ENCODE measurements at places on chromosomes 1 and 21. TPM values are rescaled to one million over a fixed set of nuclear protein-coding genes. Genes with fewer than 3 reads are reported as not detected.

PPFIA4 gene
- 14.9 TPM for polyA plus RNA-seq

SLC45A1 gene
- polyA plus RNA-seq = 3.4 TPM

APCS gene
- polyA plus RNA-seq = not detected

KIAA0040 gene
- polyA plus RNA-seq = 13.0 TPM

SV2A gene
- polyA plus RNA-seq = 7.8 TPM

MIS18A gene
- 26.9 TPM for polyA plus RNA-seq

RAP1GAP gene
- polyA plus RNA-seq = 16.6 TPM

EDN2 gene
- 0.51 TPM for polyA plus RNA-seq

CELA3B gene
- 0.29 TPM for polyA plus RNA-seq

AK4 gene
- polyA plus RNA-seq = 51.5 TPM

CREG1 gene
- 114 TPM for polyA plus RNA-seq

THEM5 gene
- 1.5 TPM for polyA plus RNA-seq

HSPG2 gene
- polyA plus RNA-seq = 130 TPM

- peak; percentile 30 for DNase-seq
Measured at GRCh38 chr1:160219062-160219929, 14.1 kb downstream of the PEA15 start.

- DNase-seq = no peak
Measured at GRCh38 chr1:97571760-97572159, 349.1 kb downstream of the DPYD start.

- no peak for DNase-seq
Measured at GRCh38 chr1:228410015-228410414, 3.4 kb upstream of the TRIM11 start.

- no peak for DNase-seq
Measured at GRCh38 chr1:28248273-28249012, 10.9 kb upstream of the SESN2 start.

GRCh38 chr21:34302521-34302920 is 61.3 kb upstream of the KCNE2 start:
- DNase-seq = no peak

GRCh38 chr1:33049371-33049770 is 12.7 kb upstream of the AK2 start:
- no peak for DNase-seq

GRCh38 chr1:160567341-160567740 is 12.0 kb downstream of the CD84 start:
- DNase-seq = no peak

- no peak for DNase-seq
Measured at GRCh38 chr1:3890389-3891328, 9.4 kb downstream of the C1orf174 start.

GRCh38 chr1:175802407-175803123 is 59.2 kb upstream of the TNR start:
- no peak for DNase-seq

DNA sequence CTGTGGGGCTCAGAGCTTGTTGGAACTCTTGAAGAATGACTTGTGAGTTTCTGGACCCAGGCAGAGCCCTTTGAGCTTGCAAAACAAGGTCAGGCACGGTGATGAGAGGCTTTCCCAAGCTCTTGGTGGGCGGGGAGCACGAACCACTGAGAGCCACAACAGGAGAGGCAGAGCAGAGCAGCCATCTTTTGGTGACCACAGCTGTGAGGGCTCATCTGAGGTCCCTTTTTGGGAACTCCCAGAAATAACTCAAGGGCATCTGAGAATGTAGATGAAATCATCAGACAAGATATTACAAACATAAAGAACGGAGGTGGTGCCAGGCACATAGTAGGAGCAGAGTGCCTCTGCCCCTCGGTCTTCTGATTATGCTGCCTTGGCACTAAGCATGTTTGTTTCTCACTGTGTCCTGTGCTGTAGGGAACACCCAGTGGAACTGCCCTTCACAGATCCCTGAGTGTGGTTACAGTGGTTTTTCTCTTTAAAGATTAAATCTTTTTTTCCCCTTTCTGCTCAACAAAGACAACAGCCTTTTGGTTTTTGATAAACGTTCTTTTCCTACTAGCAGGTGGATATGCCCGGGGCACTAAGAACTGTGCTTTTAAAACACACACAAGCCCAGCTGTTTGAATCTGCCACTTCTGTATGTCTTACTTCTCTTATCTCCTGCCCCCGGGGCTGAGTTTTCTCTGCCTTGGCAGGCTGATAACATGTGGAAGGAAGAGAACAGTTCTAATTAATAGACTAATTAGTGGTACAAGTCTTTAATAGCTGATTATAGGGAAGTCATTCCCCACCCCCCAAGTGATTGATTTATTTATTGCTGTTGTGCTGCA is 37.7 kb downstream of the CD34 start:
- no peak for DNase-seq

DNA sequence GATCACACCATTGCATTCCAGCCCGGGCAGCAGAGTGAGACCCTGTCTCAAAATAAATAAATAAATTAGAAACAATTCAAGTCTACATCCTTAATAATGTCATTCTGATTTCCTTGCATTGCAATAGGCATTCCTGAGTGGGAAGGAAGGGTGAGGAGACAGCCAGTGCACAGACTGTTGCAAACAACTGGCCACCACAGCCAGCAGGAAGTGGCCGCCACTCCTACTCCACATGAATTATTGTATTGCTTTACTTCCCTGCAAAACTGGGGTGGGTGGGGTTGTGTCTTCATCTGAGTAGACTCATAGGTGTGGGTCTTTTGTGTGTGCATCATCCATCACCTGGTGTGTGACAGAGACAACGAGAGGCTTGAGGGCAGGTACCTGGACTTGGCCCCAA is 60.1 kb downstream of the OPTC start:
- DNase-seq = no peak

DNA sequence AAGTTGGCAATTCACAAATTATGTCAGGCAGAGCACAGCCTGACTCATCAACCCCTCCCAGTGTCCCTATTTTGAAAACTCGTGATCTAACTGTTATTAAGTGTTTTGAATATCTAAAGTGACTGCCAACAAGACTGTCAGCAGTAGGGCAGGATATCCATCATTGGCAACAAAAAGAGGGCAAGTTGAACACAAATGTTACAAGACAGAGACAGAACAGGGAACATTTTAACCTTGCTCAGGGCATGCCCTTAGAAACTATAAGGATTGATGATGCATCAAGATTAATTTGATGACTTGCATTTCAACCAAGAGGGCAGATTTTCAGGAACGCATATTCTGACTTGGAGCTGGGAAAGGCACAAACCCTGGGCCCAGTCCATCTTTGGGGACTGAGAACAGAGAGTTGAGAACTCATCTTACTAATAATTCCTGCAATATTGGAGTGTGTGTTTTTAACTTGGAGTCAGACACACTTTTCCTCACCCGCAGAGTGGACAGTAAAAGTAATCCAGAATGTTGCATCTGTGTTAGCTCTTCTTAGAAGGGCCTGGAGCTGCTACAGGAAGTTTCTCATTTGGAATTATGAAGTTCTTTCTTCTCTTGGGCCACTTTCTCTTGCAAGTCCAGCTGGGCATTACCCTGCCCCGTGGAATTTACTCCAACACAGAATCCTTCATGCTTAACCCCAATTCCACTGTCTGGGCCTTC is 317.2 kb downstream of the LTN1 start:
- DNase-seq = no peak

- no peak for DNase-seq
Measured at GRCh38 chr1:62790716-62791115, 6.8 kb downstream of the ATG4C start.

DNA sequence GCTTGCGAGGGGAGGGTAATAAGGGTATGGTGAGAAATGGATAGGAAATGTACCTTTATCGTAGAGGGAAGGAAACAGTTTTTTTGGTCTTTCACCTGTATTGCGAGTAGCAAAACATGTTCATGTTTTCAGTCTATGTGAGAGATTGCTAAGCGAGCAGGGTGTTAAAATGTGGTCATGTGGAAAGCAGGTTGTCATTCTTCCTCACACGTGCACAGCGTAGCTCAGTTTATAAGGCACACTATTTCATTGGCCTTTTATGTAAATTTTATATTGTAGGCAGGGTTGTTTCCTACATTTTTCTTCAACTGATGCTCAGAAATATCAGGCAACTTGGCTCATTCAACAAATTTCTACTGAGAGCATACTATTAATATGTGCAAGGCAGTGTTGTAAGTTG is 18.5 kb upstream of the GNG12 start:
- DNase-seq = no peak

GRCh38 chr1:7885513-7886404 is 32.9 kb upstream of the UTS2 start:
- DNase-seq = no peak

DNA sequence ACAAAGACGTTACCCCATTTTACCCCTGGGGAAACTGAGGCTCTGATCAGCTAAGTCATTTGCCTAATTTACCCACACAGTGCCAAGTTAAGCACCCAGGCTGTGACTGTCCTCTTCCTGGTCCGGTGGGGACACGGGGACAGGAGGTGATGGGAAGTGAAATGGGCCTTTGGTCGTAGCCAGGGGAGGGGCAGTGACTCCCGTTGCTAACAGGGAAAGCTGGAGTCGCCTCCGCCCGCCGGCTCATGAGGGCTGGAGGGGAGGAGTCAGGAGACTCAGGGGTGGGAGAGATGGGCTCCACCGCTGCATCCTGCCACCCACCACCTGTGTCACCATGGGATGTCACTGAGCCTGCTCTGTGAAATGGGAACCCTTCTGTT is 139.3 kb downstream of the PGBD5 start:
- DNase-seq = no peak

- DNase-seq = no peak
Measured at GRCh38 chr1:101971304-101971703, 25.4 kb downstream of the OLFM3 start.

- DNase-seq = no peak
Measured at GRCh38 chr1:111480674-111481073, 6.9 kb downstream of the C1orf162 start.

DNA sequence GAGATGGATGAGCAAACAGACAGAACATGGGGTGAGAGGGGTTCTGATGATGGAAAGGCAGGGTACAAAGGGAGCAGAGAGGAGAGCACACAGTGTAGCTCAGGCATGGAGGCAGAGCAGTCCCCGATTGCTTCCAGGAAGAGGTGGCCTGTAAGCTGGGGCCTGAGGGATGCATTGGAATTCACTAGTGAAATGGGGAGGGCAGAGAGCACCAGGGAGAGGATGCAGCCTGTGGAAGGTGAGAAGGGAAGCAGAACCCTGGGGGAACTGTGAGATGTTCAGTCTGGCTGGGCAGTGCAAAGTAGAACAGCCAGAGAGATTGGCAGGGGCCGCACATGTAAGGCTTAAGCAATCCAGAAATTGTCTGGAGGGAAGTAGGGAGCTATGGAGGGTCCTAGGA is 12.2 kb downstream of the ZNF362 start:
- no peak for DNase-seq

DNA sequence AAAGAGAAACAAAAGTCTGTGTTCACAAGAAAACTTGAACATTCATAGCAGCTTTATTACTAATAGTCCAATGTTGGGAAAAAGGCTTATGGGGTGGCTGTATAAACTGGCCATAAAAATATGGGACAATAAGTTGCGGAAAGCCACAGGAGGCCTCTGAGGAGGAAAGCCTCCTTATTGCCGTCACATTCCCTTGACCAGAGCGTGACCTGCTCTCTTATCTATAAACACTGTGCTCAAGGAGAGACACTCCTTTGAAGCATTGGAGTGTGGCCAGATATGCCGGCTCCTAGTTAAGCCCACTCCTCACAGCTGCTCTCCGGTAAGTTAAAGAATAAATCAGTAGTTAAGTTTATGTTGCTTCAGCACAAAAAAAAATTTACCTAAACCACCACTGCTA is 19.7 kb downstream of the OR6Y1 start:
- peak; percentile 8 for DNase-seq

- no peak for DNase-seq
Measured at GRCh38 chr1:222404710-222405109, 143.2 kb downstream of the HHIPL2 start.

DNA sequence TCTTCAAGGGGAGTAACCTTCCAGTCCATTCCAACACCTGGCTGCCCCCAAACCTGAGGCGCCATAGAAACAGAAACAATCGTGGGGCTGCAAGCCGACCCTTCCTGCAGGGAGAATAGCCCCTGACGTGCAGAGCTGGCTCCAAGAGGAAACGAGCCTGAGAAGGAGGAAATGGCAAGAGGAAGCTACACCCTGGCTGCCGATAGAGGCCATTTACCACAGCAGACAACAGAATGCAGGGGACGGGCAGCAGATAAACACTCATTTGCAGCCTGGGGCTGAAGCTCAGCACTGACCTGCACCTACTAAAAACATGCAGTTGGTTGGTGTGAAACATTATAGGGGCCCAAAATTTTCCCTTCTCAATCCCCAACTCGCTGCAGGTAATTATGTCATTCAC is 8.7 kb upstream of the TDRD10 start:
- DNase-seq = no peak

DNA sequence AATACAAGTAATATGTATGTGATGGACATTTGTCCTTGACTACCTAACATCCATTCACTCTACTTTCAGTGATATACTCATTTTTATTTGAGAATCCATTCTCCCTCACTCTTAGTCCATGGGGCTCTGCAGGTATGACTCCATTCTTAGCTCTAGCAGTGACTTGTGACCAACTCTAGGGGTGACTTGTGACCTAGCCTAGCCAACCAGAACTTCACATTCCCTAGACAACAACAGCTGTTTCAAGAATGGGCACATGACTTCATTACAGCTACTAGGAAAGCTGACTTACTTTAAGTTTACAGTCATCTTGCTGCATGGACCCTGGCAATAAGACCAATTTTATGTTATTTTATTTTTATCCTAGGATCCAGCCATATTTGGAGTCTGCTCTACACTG is 23.6 kb upstream of the DDX59 start:
- DNase-seq = no peak

- DNase-seq = no peak
Measured at GRCh38 chr1:27526569-27527222, 36.7 kb upstream of the WASF2 start.

DNA sequence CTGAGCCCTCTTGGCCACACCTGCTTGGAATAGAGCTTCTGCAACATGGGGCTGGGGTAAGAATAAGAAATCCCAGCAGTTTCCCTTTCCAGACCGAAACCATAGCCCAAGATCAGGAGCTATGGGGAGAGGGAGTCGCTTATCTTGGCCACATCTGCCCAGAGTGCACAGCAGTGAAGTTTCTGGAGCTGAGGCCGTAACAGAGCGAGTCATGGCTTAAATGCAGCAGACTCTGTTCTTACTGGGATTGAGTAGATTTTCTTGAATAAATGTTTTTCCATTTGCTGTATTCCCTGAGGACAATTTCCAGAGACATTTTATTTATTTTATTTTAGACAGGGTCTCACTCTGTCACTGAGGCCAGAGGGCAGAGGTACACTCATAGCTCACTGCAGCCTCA is 33.5 kb downstream of the CFAP57 start:
- no peak for DNase-seq

DNA sequence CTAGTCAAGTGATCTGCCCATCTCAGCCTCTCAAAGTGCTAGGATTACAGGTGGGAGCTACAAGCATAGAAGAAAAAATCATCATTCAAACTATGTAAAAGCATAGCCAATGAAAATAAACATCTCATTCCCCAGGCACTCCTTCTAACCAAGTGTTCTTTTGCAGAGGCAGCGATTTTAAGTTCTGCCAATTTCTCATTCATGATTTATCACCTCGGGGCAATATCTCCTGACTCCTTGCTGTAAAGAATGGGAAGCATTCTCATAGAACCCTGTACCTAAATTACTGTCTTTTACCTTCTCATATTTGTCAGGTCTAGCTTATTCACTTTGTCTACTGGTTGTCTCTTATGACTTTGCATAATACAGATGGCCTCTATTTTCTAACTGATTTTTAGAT is 32.5 kb upstream of the IVNS1ABP start:
- no peak for DNase-seq

Measured in renal cortex interstitium (tissue), 15 donors.